ENCODE measurements at places on chromosomes 4 and X. TPM values are rescaled to one million over a fixed set of nuclear protein-coding genes. Genes with fewer than 3 reads are reported as not detected.

GRCh38 chrX:17758382-17758781 is 21.1 kb downstream of the SCML1 start:
- DNase-seq = no peak
- no peak overlapping the region for H3K4me3 ChIP-seq
- H3K4me1 ChIP-seq = no peaks in the 10 kb centered on the region

FHL1 gene
- 0.73 TPM for total RNA-seq

CENPI gene
- 26.1 TPM for total RNA-seq

DNA sequence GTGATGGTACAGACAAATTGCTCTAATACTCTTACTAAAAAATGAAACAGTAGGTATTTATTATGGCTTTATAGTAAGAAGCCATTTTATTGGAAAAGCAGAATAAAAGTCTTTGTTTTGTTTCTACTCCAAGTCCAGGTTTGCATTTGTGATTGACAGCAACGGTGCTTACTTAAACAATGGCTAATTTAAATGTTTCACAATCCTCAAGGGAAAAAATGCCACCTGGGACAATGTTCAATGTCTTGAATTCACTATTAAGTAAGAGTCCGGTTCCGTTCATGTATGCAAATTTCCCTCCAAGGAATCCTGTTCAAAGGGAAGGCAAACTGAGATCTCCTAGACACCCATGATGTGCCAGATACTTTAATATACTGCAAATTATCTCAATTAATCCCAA is 123.6 kb downstream of the RBM47 start:
- H3K4me3 ChIP-seq = no peak overlapping the region
- H3K27me3 ChIP-seq = no peaks in the 10 kb centered on the region
- H3K27ac ChIP-seq = no peak overlapping the region

GRCh38 chr4:40563401-40563800 is 66.3 kb downstream of the RBM47 start:
- peaks cover 23% of the 10 kb centered on the region for H3K36me3 ChIP-seq
- H3K4me3 ChIP-seq = peak overlapping the region; percentile 34
- peak; percentile 49 for DNase-seq
- peaks cover 53% of the 10 kb centered on the region for H3K4me1 ChIP-seq
- no peaks in the 10 kb centered on the region for H3K27me3 ChIP-seq

DNA sequence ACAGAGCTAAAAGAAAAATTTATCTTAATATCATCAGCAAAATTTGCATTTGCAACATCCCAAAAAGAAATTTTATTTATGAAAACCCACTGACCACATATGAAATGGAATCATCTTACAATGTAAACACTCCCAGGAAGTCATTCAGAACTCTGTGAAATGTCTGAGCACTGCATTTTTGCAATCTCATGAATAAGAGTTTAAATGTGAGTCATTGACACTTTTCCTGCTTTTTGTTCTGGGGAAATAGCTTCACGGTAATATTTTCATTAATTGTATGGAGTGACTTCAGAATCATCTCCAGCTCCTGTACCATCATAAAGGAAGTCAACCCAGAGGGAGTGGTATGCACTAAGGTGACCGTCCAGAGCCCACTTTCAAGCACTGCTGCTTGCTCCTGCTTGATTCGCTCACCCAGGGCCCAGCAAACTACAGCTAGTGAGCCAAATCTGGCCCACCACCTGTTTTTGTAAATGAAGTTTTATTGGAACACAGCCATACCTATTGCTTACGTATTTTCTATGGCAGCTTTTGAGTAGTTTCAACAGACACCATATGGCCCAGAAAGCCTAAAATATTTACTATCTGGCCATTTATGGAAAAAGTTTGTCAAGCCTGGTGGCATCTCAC is 17.2 kb downstream of the EDNRA start:
- peaks cover 9% of the 10 kb centered on the region for H3K4me1 ChIP-seq
- H3K27ac ChIP-seq = no peak overlapping the region
- no peak overlapping the region for H3K4me3 ChIP-seq
- no peaks in the 10 kb centered on the region for H3K27me3 ChIP-seq

GRCh38 chr4:137116144-137116543 is 416.1 kb downstream of the PCDH18 start:
- no peaks in the 10 kb centered on the region for H3K4me1 ChIP-seq
- no peak overlapping the region for H3K27ac ChIP-seq
- no peak for DNase-seq
- H3K36me3 ChIP-seq = no peaks in the 10 kb centered on the region
- H3K4me3 ChIP-seq = no peak overlapping the region

RAB39B gene
- 0.44 TPM for total RNA-seq

DNA sequence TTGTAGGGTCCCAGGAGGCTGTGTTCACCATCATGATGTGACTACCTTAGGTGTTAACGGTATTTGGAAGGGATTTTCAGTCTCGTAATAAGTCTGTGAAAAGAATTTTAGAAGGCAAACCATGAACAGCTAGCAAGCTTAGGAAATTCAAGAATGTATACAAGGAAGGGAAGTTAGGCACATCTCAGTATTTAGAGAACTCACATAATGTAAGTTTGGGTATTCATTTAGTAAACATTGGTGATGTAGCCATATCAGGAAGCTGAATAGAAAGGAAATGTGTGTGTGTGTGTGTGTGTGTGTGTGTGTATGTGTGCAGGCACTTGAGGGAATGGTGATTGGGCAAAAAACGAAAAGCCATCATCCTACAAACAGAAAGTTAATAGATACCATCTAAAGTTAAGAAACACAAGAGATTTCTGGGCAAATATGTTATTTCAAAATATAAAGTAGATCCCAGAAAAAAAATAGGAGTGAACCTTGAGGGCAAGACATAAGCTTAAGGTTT is 34.7 kb upstream of the PRKX start:
- H3K4me1 ChIP-seq = no peaks in the 10 kb centered on the region
- H3K36me3 ChIP-seq = peaks cover 5% of the 10 kb centered on the region
- no peak overlapping the region for H3K4me3 ChIP-seq
- no peak for DNase-seq
- no peak overlapping the region for H3K27ac ChIP-seq

GRCh38 chr4:46844325-46844917 is 64.6 kb downstream of the COX7B2 start:
- H3K27me3 ChIP-seq = peaks cover 20% of the 10 kb centered on the region
- H3K27ac ChIP-seq = no peak overlapping the region
- no peaks in the 10 kb centered on the region for H3K36me3 ChIP-seq
- peak; percentile 53 for DNase-seq
- H3K4me1 ChIP-seq = no peaks in the 10 kb centered on the region

- H3K4me1 ChIP-seq = no peaks in the 10 kb centered on the region
- no peak overlapping the region for H3K4me3 ChIP-seq
- no peak overlapping the region for H3K27ac ChIP-seq
Observed at GRCh38 chr4:17370818-17371217, 141.1 kb downstream of the QDPR start.

PLAC8 gene
- total RNA-seq = 6.3 TPM

DNA sequence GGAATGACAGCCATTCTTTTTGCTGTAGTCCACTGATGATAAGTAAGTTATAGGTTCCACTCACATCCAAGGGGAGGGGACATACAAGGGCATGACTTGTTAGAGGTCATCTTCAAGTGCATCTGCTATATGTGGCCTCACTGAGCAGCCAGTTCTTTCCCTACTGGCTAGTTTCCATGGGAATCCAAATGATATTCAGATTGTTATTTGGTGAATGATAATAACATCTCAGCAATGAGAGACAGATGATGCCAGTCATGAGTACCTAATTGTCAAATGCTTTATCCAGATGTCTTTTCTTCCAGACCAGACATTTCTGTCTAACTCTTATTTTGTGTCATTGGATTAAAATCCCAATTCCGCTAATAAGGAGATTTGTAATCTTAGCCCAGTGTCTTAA is 460.4 kb upstream of the BOD1L1 start:
- no peaks in the 10 kb centered on the region for H3K4me1 ChIP-seq
- H3K36me3 ChIP-seq = no peaks in the 10 kb centered on the region
- H3K27me3 ChIP-seq = no peaks in the 10 kb centered on the region
- H3K27ac ChIP-seq = no peak overlapping the region
- H3K4me3 ChIP-seq = no peak overlapping the region
- DNase-seq = no peak

LRP2BP gene
- total RNA-seq = 0.49 TPM

DNA sequence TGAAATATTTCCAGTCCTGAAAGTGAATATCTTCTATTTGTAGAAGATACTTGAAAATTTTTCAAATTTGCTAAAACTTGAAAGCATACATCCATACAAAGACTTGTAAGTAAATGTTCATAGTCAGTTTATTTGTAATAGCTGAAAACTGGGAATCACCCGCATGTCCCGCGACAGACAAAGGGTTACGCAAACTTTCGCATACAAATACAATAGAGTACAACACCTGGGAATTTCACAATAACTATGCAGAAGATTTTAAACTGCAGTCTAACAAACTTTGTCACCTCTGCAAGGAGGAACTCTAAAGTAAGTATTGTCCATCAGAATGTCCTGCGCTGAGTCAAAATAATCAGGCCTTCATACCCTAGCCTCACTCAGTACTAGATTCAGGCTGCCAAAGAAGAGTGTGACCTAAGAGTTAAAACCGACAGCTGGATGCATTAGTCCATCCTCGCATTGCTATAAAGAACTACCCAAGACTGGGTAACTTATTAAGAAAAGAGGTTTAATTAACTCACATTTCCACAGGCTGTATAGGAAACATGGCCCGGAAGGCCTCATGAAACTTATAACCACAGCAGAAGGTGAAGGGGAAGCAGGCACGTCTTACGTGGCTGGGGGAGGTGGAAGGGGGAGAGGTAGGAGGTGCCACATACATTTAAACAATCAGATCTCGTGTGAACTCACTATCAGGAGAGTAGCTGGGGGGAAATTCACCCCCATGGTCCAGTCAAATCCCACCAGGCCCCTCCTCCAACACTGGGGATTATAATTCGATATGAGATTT is 60.4 kb downstream of the MMRN1 start:
- H3K36me3 ChIP-seq = no peaks in the 10 kb centered on the region
- H3K4me1 ChIP-seq = no peaks in the 10 kb centered on the region
- no peak overlapping the region for H3K4me3 ChIP-seq

TENM3 gene
- total RNA-seq = 5.9 TPM

DNA sequence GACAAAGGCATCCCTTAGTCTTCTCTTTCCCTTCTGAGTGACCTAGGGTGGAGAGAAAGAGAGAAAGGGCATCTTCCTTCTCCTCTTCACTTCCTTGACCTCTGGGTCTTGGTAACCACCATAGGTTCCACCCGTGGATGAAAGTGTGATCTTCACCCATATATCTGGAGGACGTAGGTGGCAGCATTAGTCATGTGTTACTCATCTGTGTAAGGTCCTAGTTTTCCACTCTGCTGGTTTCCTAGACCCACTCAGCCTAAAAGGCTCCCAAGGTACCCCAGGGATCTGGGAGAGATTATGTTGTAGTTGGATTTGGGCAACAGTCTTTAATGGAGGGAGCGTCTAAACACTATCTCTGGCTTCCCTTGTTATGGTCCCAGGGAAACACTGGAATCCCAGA is 45.5 kb upstream of the RAB9B start:
- DNase-seq = no peak
- peaks cover 41% of the 10 kb centered on the region for H3K4me1 ChIP-seq
- H3K36me3 ChIP-seq = no peaks in the 10 kb centered on the region
- H3K27me3 ChIP-seq = no peaks in the 10 kb centered on the region
- H3K27ac ChIP-seq = no peak overlapping the region
- H3K4me3 ChIP-seq = no peak overlapping the region

GALNT7 gene
- 47.7 TPM for total RNA-seq

FAM50A gene
- 88.9 TPM for total RNA-seq

GRCh38 chr4:37876156-37876555 is 14.7 kb upstream of the TBC1D1 start:
- no peaks in the 10 kb centered on the region for H3K4me1 ChIP-seq
- H3K36me3 ChIP-seq = no peaks in the 10 kb centered on the region

DNA sequence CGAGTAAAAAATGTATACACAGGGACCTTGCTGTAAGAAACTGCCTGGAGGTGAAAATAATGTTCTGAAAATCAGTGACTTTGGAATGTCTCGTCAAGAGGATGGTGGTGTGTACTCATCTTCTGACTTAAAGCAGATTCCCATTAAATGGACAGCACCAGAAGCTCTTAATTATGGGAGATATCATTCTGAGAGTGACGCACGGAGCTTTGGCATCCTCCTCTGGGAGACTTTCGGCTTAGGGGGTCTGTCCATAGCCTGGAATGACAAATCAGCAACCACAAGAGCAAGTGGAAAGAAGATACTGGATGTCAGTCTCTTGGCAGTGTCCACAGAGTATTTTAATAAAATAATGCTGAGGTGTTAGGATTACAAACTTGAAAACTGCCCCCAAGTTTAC is 129.4 kb downstream of the THOC2 start:
- no peak overlapping the region for H3K4me3 ChIP-seq
- H3K36me3 ChIP-seq = peaks cover 46% of the 10 kb centered on the region
- no peak for DNase-seq
- H3K27me3 ChIP-seq = no peaks in the 10 kb centered on the region

DNA sequence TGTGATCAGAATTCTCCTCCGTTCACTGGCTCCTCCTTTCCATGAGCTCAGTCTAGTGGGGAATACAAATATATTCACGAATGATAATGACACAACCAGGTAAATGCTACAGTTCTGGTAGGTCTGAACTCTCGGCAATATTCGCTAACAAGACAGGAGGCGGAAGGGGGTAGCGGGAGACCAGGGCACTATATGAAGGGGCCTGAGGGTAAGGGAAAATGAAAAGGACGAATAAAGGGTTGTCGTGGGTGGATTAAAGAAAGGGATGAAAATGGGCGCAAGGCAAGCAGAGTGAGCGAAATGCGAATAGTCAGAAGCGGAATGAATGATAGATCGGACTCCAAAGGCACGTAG is 743 bp downstream of the NKAP start:
- no peak for DNase-seq
- peak overlapping the region; percentile 92 for H3K27ac ChIP-seq
- H3K27me3 ChIP-seq = no peaks in the 10 kb centered on the region
- peak overlapping the region; percentile 96 for H3K4me3 ChIP-seq

IL3RA gene
- total RNA-seq = not detected

- no peaks in the 10 kb centered on the region for H3K36me3 ChIP-seq
- H3K4me1 ChIP-seq = no peaks in the 10 kb centered on the region
- no peak for DNase-seq
- H3K27ac ChIP-seq = no peak overlapping the region
- H3K27me3 ChIP-seq = peaks cover 13% of the 10 kb centered on the region
Observed at GRCh38 chr4:6236816-6237390, 32.7 kb upstream of the WFS1 start.

DNA sequence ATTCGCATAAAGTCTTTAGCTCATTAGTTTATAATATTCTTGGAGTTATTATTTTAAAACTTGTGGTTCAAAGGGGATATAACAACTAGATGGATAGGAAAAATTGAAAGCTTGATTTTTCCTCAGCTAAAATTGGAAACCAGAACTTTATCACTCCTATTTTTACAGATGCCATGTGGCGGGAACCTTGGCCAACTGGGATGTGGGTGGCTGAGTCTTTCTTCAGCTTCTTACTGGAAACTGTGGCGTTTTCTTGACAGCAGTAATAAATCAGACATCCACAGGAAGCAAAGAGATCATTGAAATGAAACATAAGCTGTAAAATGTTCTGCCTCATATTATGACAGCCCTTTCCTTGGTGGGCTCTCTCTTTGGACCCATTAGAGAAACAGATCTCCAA is 84.1 kb downstream of the SPATA18 start:
- H3K27ac ChIP-seq = no peak overlapping the region
- no peak overlapping the region for H3K4me3 ChIP-seq
- no peak for DNase-seq
- H3K4me1 ChIP-seq = no peaks in the 10 kb centered on the region

GRCh38 chr4:120079839-120080520 is 13.3 kb upstream of the MAD2L1 start:
- H3K4me1 ChIP-seq = no peaks in the 10 kb centered on the region
- no peak overlapping the region for H3K4me3 ChIP-seq
- H3K36me3 ChIP-seq = no peaks in the 10 kb centered on the region

GRCh38 chrX:15214588-15214987 is 55.3 kb downstream of the ASB9 start:
- no peaks in the 10 kb centered on the region for H3K36me3 ChIP-seq
- no peak for DNase-seq
- no peak overlapping the region for H3K4me3 ChIP-seq
- no peaks in the 10 kb centered on the region for H3K4me1 ChIP-seq
- H3K27ac ChIP-seq = no peak overlapping the region

NAP1L2 gene
- total RNA-seq = not detected

All from Calu3 (cell line).